ENCODE measurements at places on chromosomes 7 and 10. TPM values are rescaled to one million over a fixed set of nuclear protein-coding genes. Genes with fewer than 3 reads are reported as not detected.

DNA sequence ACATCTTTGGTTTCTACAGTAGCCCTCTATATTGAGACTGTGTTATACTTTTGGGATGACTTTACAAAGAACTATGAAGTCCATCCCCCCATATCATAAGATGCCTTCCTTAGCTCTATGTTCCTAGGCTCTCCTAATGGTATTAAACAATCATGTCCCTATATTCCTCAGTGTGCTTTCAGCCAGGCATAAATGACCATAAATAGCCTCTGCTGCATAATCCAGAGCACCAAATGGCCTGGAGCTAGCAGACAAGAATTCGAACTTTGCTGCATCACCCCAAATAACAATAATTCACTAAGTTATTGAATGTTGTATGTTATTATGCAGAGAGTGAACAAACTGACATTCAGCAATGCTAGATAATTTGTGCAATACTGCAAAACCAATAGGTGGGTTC lies 405.2 kb downstream of the DGKB start:
- H3K36me3 ChIP-seq, result no peaks in the 10 kb centered on the region
- H3K4me3 ChIP-seq, result no peak overlapping the region
- no peak for DNase-seq

DNA sequence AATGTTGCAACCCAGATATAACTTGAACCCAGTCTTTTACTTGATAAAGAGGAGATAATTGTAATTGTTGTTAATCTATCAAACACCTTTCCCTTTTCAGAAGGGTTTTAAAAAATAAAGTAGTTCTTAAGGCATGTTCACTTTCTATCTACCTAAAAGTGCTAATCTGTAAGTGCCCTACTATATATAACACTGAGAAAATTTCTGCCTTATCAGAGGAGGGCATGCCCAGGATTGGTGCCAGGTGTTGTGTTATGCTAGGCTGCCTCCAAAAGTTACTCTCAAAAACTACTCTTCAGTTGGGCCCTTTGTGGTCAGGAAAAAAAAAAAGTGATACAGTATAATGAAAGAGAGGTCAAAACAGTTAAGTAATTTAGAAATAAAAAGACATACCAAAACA lies 36.3 kb downstream of the SMNDC1 start:
- H3K27me3 ChIP-seq, result peaks cover 64% of the 10 kb centered on the region
- no peak overlapping the region for H3K27ac ChIP-seq
- DNase-seq, result no peak
- H3K4me1 ChIP-seq, result peaks cover 14% of the 10 kb centered on the region
- no peaks in the 10 kb centered on the region for H3K36me3 ChIP-seq

DNA sequence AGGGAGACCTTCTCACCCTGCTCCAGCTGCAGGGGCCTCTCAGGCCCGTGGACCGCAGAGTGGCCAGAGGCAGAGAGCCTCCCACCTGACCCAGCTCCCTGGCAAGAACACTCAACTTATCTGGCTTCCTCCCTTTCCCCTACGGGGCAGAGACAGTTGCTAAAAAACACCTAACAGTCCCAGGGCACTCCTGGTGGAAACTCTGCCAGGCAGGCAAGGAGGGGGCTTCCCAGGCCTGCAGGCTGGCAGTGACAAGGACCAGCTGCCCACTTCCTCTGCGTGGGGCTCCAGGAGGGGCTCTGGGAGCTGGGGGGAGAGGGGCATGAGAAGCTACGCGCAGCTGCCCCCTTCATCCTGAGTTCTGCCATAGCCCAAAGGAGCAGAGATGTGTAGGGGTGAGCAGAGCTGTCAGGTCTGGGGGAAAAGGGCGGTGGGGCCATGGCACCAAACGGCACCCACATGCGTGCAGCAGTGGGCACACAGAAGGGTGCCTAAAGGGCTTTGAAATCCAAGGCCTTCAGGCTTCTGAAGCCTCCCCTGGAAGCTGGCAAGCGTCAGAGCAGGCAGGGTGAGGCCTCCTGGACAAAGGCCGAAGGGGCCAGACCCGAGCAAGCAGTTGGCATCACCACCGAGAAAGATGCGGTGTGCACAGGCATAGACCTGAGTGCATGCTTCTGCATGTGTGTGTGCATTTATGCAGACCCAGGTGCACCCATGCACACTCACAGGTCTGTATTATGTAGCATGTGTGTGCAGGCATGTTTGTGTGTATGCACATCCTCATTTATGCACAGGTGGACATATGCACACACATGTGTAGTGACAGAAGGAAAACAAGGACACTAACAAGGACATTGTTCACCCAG lies 14.4 kb downstream of the SPOCK2 start:
- H3K27me3 ChIP-seq, result no peaks in the 10 kb centered on the region
- H3K36me3 ChIP-seq, result peaks cover 61% of the 10 kb centered on the region
- no peak overlapping the region for H3K4me3 ChIP-seq
- H3K27ac ChIP-seq, result peak overlapping the region; percentile 14
- no peak for DNase-seq
- peaks cover 33% of the 10 kb centered on the region for H3K4me1 ChIP-seq

- no peak overlapping the region for H3K4me3 ChIP-seq
- no peaks in the 10 kb centered on the region for H3K36me3 ChIP-seq
- DNase-seq, result no peak
- no peaks in the 10 kb centered on the region for H3K27me3 ChIP-seq
- no peaks in the 10 kb centered on the region for H3K4me1 ChIP-seq
- no peak overlapping the region for H3K27ac ChIP-seq
Observed at GRCh38 chr10:91598211-91598977, 34.5 kb downstream of the PPP1R3C start.

- DNase-seq, result no peak
- H3K27ac ChIP-seq, result no peak overlapping the region
- H3K4me1 ChIP-seq, result no peaks in the 10 kb centered on the region
- H3K27me3 ChIP-seq, result peaks cover 5% of the 10 kb centered on the region
Observed at GRCh38 chr10:17854044-17854652, 45.0 kb downstream of the MRC1 start.

GRCh38 chr7:54969208-54969967 lies 49.4 kb upstream of the EGFR start:
- H3K4me1 ChIP-seq, result no peaks in the 10 kb centered on the region
- H3K27ac ChIP-seq, result no peak overlapping the region
- no peaks in the 10 kb centered on the region for H3K36me3 ChIP-seq
- H3K27me3 ChIP-seq, result peaks cover 3% of the 10 kb centered on the region
- no peak for DNase-seq

GRCh38 chr7:108525327-108525984 lies 479 bp downstream of the PNPLA8 start:
- no peak for DNase-seq
- H3K27ac ChIP-seq, result peak overlapping the region; percentile 98
- peaks cover 42% of the 10 kb centered on the region for H3K4me1 ChIP-seq
- peaks cover 2% of the 10 kb centered on the region for H3K27me3 ChIP-seq

- no peaks in the 10 kb centered on the region for H3K4me1 ChIP-seq
- H3K36me3 ChIP-seq, result no peaks in the 10 kb centered on the region
- no peak overlapping the region for H3K4me3 ChIP-seq
- DNase-seq, result no peak
- no peaks in the 10 kb centered on the region for H3K27me3 ChIP-seq
Observed at GRCh38 chr7:31705377-31705776, 18.4 kb downstream of the PPP1R17 start.

DNA sequence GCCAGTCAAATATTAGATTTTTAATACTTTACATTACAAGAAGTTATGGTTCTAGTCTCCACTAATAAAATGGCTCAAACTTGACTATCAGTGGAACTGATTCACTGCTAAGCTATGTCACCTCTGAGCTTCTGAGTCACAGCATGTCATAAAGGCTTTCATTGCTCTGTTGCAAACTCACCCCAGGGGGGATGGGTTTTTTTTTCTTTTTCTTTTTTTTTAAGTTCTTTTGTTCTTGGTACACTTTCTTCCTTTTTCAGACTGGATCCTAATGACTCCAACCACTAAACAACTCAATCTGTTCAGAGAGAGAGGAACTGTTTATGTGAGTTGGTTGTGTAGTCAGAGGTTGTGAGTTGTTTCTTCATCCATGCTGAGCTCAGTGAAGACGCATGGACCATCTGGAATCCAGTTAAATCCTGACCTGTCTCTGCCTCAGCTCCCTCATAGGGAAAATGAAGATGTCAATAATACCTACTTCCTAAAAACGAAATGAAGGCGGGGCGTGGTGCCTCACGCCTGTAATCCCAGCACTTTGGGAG lies 11.0 kb downstream of the MYOF start:
- no peak for DNase-seq
- peaks cover 19% of the 10 kb centered on the region for H3K36me3 ChIP-seq
- H3K27me3 ChIP-seq, result no peaks in the 10 kb centered on the region

GRCh38 chr10:85643171-85643844 lies 723.3 kb downstream of the GRID1 start:
- H3K27me3 ChIP-seq, result no peaks in the 10 kb centered on the region
- DNase-seq, result no peak
- H3K4me1 ChIP-seq, result no peaks in the 10 kb centered on the region
- H3K27ac ChIP-seq, result no peak overlapping the region
- no peaks in the 10 kb centered on the region for H3K36me3 ChIP-seq

GRCh38 chr7:106017657-106018056 lies 54.6 kb downstream of the CDHR3 start:
- no peaks in the 10 kb centered on the region for H3K36me3 ChIP-seq
- no peak overlapping the region for H3K27ac ChIP-seq
- H3K4me1 ChIP-seq, result peaks cover 35% of the 10 kb centered on the region
- DNase-seq, result no peak
- no peak overlapping the region for H3K4me3 ChIP-seq

DNA sequence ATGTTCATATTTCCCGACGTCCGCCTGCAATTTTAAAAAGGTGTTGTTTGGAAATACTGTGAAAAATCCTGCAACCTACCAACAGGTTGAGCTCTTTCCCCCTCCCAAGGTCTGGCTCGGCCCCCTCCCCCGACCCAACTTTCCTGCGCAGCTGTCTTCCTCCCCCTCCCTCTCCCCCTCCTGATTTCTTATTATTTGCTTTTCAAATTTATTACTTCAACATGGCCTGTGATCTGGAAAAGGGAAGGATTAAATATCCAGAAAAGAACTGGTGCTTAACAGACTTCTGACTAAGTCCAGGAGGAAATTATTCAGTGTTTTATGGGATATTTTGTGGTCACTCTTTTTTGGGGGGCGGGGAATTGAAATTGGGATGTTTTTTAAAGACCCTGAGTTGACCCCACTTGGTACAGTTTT lies 2.4 kb downstream of the ARID5B start:
- H3K36me3 ChIP-seq, result peaks cover 28% of the 10 kb centered on the region
- DNase-seq, result no peak
- H3K27ac ChIP-seq, result peak overlapping the region; percentile 93
- H3K4me3 ChIP-seq, result peak overlapping the region; percentile 95
- no peaks in the 10 kb centered on the region for H3K27me3 ChIP-seq
- H3K4me1 ChIP-seq, result peaks cover 34% of the 10 kb centered on the region

GRCh38 chr10:110481919-110482318 lies 15.8 kb upstream of the DUSP5 start:
- no peak overlapping the region for H3K4me3 ChIP-seq
- no peak for DNase-seq
- no peak overlapping the region for H3K27ac ChIP-seq

GRCh38 chr7:100895701-100895955 lies at the start of gene ACHE:
ACHE (minus strand) TSS chr7:100895888; CDS start chr7:100894232, 1,656 bp downstream.
- H3K36me3 ChIP-seq, result no peaks in the 10 kb centered on the region
- H3K27ac ChIP-seq, result no peak within 1 kb of the TSS
- H3K4me1 ChIP-seq, result peaks cover 10% of the 10 kb centered on the region
- peaks cover 52% of the 10 kb centered on the region for H3K27me3 ChIP-seq

DNA sequence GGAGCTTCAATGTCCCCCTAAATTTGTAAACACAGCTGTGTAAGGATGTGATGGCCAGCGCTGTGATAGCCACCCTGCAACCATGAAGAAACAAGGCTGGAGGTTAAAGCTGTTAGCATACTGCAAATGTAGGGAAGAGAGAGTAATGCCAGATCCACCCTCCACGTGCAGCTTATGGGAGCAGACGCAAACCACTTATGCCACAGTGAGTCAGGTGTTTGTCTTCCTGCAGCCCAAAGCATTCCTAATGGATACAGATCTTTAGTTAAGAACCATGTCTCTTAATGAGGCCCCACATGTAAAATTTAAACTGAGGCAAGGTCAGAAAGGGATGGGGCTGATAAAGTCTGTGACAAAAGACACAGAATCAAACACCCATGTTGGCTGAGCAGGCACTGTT lies 13.6 kb upstream of the MYL7 start:
- H3K4me1 ChIP-seq, result no peaks in the 10 kb centered on the region
- no peak for DNase-seq
- no peak overlapping the region for H3K27ac ChIP-seq
- no peaks in the 10 kb centered on the region for H3K36me3 ChIP-seq
- H3K27me3 ChIP-seq, result no peaks in the 10 kb centered on the region

DNA sequence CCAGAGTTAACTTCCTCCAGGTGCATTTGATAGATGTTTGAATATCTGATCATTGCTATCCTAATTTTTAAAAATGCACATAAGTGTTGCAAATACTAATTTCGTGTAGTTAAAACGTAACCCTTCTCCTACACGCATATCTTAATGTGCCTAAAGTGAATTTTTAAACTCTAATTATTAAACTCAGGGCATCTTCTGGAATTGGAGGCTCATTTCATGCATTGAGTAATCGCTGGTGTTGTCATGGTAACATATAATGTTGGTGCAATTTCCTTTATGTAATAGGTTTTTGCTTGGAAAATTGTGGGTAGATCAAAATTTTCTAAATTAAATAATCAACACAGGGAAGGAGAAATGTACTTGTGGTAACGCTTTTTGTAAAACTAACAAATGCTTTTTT lies 56.2 kb downstream of the ARMC3 start:
- H3K4me1 ChIP-seq, result peaks cover 6% of the 10 kb centered on the region
- H3K36me3 ChIP-seq, result no peaks in the 10 kb centered on the region
- H3K27me3 ChIP-seq, result peaks cover 18% of the 10 kb centered on the region
- no peak overlapping the region for H3K27ac ChIP-seq
- no peak overlapping the region for H3K4me3 ChIP-seq
- DNase-seq, result no peak

GRCh38 chr10:35517431-35518181 lies 87.5 kb upstream of the GJD4 start:
- no peaks in the 10 kb centered on the region for H3K27me3 ChIP-seq
- no peak for DNase-seq
- H3K4me1 ChIP-seq, result peaks cover 8% of the 10 kb centered on the region
- no peaks in the 10 kb centered on the region for H3K36me3 ChIP-seq
- H3K4me3 ChIP-seq, result no peak overlapping the region
- no peak overlapping the region for H3K27ac ChIP-seq

CRTAC1 gene
- not detected for total RNA-seq

POLR2J2 gene
- 13.9 TPM for total RNA-seq

PPP1R9A gene
- total RNA-seq, result not detected

FAM237B gene
- total RNA-seq, result not detected

DRGX gene
- total RNA-seq, result not detected

ZNF25 gene
- 9.0 TPM for total RNA-seq

AGMO gene
- total RNA-seq, result not detected

CFAP70 gene
- 0.43 TPM for total RNA-seq

NXPH1 gene
- total RNA-seq, result not detected

CPN1 gene
- total RNA-seq, result not detected

KNDC1 gene
- 0.51 TPM for total RNA-seq

PLEKHS1 gene
- not detected for total RNA-seq

HABP2 gene
- total RNA-seq, result not detected

FAM171A1 gene
- total RNA-seq, result 2.9 TPM
